ENCODE measurements at places on chromosomes 4 and X.

DNA sequence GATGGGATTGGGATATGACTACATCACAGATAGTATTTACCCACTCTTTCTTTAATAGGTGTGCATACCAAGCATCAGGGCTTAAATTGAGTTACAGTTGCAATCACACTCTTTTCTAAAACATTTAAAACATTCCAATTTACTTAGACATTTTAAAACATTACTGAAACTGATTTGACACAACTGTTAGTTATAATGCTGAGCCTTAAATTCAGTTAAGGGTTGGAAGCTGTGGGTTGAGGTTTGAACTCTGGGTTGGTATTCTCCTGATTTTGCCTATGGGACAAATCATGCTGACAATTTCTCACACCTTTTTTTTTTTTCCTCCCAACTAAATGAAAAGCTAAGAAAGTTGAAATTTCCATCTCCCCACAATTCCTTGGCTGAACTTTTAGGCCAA is 16.3 kb downstream of the SLIT2 start:
- no peak for DNase-seq

- DNase-seq = no peak
These were observed 52.8 kb downstream of the NFKB1 start for GRCh38 chr4:102553982-102554381.

GRCh38 chrX:9668537-9668936 is 97.1 kb downstream of the GPR143 start:
- DNase-seq = no peak

- no peak for DNase-seq
These were observed 854.4 kb upstream of the INTU start for GRCh38 chr4:126778348-126778747.

DNA sequence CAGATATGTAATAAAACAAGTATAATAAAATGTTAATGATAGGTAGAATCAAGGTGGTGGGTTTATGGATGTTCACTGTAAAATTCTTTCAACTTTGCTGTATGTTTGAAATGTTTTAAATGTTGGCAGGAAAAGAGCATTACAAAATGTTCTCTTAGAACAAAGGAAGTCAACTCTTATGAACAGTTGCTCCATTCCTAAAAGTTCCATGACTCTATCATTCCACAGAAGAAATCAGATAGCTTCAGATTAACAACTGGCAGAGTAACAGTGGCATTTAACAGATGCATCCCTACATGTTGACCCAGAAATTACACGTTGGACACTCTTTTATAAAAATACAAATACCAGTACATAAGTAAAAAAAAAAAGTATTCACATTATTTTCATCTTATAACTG is 2023.7 kb downstream of the ARAP2 start:
- DNase-seq = no peak

DNA sequence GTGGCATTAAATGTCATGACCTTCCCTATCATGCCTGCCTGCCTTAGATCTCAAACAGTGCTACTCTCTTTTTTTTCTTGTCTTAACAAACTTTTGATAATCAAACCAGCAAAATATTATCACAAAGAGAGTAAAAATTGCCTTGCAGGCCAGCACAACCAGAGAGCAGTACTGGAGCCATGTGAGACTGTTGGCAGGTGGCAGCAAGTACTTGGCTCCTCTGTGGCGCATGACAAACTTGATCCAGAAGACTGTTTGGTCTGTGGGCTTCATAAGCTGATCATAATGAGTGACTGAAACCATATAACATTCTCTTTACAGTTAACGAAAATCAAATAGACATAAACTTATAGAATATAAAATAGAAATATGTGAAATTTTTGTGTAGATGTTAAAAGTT is 33.3 kb upstream of the UGT2A3 start:
- DNase-seq = no peak

DNA sequence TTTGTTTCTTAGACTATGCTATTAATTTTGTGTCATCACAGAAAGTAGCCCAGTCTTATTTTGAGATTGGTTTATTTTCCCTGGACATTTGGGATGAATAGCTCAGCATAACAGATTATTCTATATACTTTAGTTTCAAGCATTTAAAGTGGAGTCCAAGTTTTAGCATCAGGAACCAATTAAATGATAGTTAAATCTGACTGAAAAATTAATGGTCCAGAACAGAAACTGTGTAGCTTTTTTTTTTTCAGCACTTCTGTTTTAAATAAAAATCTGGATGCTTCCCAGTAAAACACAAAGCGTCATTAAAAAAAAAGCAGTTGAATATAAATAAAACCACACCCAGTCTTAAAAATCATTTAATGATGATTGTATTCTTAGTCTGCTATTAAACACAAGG is 59.4 kb upstream of the PITX2 start:
- no peak for DNase-seq

DNA sequence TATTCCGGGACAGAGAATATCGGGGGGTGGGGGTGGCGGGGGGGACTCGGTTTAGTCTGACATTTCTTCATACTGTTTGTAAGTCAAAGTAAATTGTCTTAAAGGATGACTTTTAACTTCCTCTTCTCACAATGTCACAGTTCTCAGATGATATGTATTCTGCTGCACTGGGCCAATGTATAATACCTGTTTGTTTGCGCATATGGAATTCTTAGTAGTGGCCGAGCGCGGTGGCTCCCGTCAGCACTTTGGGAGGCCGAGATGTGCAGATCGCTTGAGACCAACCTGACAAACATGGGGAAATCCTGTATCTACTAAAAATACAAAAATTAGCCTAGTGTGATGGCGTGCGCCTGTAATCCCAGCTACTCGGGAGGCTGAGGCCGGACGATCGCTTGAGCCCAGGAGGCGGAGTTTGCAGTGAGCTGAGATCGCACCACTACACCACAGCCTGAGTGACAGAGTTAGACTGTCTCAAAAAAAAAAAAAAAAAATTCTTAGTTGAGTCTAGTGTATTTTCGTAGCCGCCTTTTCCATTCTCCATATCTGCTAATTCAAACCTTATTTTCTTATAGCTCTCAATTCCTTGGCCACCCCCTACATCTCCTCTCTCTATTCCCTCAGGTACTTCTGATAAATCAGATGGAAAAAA is 851 bp downstream of the POLR2B start:
- DNase-seq = peak; percentile 8

- DNase-seq = peak; percentile 42
These were observed 42.8 kb downstream of the IL21 start for GRCh38 chr4:122577808-122578781.

DNA sequence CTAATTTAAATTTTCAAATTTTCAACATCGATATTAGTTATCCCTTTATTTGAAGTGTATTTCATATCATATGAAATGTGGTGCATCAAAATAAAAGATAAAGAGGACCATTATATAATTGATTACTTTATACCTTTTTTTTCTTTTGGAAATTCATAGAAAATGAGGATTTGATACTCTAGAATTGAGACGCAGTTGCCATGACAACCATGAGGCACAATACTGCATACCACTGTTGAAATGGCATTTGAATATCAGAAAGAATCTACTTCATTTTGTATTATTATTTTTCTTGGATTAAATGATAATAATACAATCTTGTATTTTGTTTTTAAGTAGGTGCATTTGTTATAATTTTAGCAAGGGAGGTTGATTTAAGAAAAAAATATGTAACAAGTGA is 323.1 kb downstream of the PCDH18 start:
- DNase-seq = no peak

DNA sequence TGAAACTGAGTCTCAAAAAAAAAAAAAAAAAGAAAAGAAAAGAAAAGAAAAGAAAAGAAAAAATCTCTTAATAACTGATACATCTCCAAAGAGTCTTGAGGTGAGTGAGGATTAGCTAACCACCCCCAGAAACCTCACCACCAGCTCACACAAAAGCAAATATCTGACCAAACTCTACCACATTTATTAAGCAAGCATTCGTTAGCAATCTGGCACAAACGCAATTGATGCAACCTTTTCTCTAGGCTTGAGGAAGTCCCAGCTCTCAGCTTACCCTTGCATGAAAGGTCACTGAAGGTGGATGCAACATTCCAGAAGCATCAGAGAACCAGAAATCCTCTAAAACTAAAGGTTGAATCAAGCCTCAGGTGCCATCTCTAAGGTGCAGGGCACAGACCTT is 231.9 kb upstream of the BCOR start:
- DNase-seq = no peak

DNA sequence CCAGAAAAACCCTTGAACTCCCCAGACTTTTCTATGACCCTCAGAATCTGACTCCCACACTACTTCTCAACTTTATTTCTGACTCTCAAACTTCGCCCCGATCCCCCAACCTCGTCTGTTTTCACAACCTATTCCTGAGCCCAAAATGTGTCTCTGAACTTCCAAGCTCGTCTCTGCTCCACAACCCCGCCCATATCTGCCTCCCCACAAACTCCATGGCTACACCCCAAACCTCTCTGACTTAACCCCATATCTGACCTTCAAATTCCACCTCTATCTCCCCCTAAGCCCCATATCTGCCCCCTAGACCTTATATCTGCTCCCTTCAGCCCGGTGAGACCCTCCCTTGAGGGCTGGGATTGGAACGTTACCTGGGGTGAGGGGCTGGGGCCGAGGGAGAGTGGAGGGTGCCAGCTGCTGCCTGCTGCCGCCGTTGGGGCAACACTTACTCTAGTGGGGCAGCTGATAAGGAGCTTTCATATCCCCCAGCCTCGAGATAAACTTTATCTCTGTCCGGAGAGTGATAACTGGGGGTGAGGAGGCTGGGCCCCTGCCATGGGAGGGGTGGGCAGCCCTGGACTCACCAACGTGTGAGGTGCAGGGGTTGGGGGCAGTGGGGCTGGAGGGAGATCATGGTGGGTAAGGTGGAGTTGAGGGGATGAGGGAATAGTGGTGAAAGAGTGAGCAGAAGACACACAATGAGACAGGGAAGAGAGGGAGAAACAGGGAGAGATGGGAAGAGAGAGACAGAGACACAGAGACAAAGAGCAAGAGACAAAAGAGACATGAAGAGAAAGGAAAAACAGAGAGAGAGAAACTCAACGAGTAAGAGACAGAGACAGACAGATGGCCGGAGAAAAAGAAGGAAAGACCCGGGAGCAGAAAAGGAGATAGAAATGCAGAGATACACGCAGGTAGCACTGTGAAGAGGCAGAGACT is 1.4 kb downstream of the GATA1 start:
- no peak for DNase-seq

- no peak for DNase-seq
These were observed 52.6 kb downstream of the CASK start for GRCh38 chrX:41870719-41871151.

DNA sequence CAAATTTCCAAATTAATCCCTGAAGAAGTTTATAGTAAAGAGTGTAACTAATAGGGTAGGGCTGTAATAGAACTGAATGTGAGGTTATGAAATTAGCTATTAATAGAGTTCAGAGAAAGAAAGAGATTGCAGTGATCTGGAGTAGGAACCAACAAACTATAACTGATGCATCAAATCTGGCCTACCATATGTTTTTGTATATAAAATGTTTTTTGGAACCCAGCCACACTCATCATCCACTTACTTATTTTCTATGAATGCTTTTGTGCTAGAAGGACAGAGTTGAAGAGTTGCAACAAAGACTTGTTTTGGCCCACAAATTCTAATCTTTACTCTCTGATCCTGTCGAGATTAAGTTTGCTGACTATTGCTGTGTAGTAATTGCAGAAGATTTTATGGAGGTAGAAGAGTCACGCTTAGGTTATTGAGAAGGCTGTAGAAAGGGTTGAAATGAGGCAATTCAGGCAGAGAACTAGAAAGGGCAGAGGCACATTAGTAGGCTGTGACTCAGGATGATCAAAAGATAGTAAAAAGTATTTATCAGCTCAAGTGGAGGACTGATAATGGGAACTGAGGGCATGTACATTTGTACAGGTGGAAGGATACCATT is 298.7 kb upstream of the EMCN start:
- DNase-seq = no peak

DNA sequence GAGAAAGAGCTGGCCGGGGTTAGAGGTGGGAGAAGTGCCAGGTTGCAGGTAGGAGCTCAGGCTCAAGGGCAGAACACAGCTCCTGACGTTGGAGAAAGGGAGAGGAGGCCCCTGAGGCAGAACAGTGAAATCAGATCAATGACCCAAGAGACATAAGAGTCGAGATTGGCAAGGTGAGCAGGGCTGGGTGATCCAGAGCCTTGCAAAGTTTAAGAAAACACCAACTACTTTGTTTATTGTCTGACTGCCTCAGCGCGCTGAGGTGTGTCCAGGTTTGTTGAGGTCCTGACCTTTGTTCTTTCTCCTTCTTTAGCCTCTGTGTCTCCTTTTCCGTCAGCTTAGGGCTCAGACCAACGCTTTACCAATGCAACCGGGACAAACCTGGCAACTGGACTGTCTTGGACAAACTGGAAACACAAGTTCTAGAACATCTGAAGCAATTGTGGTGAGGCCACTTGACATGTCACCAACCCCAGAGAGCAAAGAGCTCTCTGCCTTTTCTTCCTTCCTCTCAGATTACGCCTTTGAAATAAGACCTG is 28.3 kb downstream of the CHRNA9 start:
- no peak for DNase-seq

GRCh38 chr4:161404346-161405110 is 759.3 kb downstream of the FSTL5 start:
- no peak for DNase-seq

DNA sequence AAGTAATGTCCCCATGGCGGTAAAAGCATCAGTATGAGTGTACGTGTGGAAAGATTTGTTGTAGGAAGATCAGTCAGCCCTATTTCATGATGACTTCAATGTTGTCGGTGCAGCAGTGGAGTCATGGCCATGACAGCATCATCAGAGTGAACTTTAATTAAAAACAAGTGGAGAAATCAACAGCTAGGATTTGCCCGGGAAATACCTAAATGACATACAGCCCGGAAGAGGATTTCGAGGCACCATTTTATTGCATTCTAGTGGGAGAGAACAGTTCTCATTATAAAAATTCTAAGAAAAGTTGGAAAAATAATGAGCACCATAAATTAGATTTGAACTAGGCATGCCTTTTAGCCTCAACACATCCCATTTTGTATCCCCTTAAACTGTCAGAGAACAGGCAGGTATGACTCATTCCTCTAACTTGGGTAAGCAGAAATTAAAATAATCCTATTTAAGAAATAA is 170.1 kb downstream of the SHROOM3 start:
- DNase-seq = no peak

DNA sequence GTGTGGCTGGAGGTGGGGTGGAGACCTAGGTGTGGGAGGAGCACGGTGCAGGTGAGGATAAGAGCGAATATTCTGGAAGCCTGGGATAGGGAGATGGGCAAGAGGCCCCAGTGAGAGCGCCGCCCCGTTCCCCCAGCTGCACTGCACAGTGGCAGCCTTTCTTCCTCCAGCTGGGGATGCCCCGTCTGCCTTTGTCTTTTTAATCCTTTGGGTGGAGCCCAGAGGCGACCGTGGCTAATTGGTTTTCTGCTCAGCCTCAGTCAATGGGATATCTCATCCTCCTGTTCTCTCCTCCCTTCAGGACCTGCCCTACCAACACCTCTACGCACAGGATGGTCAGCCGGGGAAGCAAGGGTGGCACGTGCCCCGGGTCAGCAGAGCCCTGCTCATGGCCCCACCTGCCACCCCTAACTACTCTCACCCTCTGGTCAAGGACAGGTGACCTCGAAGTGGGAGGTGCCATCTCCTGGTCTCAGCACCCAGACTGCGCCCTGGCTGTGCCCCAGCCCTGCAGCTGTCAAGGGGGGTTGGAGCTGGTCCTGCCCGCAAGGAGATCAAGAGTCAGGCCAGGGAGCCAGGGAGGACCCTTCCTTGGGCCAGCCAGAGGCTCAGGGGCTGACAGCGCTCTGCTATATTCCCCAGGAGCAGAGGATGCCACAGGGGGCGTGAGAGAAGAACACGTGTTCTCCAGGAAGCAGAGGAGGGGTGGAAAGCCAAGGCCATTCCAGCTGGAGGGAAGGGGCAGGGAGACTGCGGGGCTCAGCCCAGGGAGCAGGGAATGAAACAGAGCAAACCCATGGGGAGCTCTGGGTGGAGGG is 64.0 kb downstream of the ADRA2C start:
- peak; percentile 75 for DNase-seq

GRCh38 chr4:82500435-82501153 is 61.2 kb downstream of the TMEM150C start:
- DNase-seq = no peak

Data from SW480 (cell line).